HCT116 (cell line): ENCODE measurements at places on chromosomes 2 and 18. TPM values are rescaled to one million over a fixed set of nuclear protein-coding genes. Genes with fewer than 3 reads are reported as not detected.

DNA sequence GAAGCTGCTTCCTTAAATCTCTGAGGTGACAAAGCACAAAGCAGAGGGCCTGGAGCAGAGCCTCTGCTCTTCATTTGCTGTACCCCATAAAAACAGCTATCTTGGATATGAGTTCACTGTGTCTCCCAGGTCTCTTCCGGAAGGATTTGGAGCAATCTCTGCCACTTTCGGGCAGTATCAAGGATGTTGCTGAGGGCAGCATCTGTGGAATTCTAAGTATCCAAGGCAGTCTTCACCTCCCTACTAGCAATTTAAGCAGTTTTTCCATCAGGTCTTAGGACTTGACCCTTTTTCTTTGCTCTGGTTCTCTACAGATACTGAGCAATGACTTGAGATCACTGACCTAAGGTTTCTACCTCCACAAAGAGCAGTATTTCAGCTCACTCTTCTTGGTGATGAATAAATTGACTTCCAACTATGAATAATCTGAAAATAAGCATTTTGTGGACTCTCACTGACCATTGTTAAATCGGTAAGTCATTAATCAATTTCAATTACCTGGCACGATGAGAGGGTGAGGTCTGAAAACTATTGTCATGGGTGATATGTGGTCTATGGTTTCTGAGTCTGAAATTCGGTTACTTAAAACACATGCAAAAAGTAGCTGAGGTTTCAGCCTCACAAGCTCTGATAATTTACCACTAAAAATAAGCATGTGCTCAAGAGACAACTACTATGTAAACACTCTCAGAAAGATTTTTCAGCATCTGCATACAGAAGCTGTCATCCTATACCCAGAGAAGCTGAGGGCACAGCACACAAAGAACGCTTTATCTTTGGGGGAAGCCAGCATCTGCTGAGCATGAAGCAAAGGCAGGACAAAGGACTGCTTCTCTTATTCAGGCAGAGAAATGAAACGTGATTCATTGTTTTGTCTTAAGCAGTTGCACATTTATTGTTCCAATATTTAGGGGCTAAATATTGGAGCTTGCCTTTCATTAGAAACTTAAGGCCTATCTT lies 32.1 kb upstream of the SPATS2L start:
- no peak for DNase-seq

IDH1 gene
- 91.2 TPM for total RNA-seq

DNA sequence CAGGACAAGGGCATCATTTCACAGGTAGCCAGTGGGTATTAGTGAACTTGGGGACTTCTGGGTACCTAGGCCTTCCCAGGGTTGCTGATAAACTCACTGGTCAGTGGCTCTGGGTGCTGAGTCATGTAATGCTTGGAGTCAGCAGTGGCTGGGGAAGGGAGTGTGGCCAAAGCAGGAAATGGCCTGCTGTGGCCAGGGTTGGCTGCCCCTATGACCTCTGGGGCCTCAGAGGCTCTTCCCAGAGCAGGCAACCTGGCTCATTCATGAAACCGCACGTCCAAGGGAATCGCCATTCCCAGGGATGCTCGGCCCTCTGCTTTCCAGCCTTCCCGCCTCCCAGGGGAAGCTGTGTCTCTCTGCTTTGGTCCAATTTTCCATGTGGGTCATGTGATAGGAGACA lies 294.9 kb downstream of the DYSF start:
- DNase-seq = no peak

LYPD6 gene
- total RNA-seq = 3.0 TPM

GRCh38 chr2:23042216-23042906 lies 342.6 kb upstream of the KLHL29 start:
- DNase-seq = no peak

GRCh38 chr2:238521870-238522269 lies 95.1 kb downstream of the ASB1 start:
- DNase-seq = no peak

GRCh38 chr2:201263779-201264178 lies 3.4 kb downstream of the CASP8 start:
- DNase-seq = no peak

SIX3 gene
- total RNA-seq = 1.2 TPM

DNA sequence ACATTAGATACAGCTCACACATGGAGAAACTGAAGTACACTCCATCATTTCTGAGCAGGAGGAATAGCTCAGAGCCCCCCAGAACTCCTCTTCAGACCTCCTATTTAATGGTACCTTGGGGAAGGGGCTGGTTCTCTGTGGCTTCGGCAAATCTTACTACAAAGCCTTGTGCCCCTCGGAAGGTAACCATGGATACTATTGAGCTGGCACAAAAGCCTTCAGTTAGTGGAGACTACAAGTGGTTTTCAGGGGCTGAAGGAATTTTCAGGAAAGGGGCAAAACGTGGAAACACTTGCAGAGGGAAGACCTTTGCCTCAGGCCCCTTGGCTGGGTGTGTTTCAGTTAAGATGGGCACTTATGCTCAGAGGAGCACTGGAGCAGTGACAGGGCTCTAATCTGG lies 1.1 kb upstream of the FAM237A start:
- no peak for DNase-seq

ZNF385B gene
- 9.3 TPM for total RNA-seq

DNA sequence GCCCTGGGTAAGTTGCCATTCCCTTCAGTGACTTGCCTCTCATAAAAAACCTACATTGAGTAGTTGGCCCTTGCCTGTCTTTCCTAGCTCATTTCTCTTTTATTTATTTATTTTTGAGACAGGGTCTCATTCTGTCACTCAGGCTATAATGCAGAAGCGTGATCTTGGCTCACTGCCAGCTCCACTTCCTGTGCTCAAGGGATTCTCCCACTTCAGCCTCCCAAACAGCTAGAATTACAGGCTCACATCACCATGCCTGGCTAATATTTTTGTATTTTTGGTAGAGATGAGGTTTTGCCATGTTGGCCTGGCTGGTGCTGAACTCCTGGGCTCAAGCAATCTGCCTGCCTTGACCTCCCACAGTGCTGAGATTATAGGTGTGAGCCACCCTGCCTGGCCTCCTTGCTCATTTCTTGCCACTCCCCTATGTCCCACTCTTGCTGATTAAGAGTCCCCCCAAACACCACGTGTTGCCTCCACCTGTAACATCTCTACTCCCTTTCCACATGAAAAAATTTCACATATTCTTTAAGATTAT lies 12.6 kb downstream of the EVA1A start:
- no peak for DNase-seq

- DNase-seq = no peak
These were observed 34.3 kb downstream of the MAL start for GRCh38 chr2:95059656-95060370.

SH3BP4 gene
- total RNA-seq = 32.9 TPM

STARD6 gene
- not detected for total RNA-seq

PLGLB1 gene
- 1.3 TPM for total RNA-seq

CROCC2 gene
- total RNA-seq = not detected

SH3RF3 gene
- not detected for total RNA-seq

DNA sequence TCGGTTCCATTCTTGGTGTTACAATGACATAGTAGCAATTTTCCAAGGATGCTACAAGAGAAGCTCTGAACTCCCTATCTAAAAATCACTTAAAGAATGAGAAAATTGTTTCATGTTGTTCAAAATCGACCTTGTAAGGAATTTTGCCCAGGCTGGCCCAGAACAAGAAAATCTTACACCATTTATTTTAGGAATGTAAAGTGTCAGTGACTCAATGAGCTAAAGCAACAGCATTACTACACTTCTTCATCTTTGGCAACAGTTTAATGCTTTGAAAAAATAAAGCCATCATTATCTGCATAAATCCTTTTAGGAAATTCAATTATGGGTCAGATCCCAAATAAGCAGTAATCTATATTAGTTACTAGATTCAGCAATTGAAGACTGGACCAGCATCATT lies 38.6 kb downstream of the SLC25A12 start:
- no peak for DNase-seq

DNA sequence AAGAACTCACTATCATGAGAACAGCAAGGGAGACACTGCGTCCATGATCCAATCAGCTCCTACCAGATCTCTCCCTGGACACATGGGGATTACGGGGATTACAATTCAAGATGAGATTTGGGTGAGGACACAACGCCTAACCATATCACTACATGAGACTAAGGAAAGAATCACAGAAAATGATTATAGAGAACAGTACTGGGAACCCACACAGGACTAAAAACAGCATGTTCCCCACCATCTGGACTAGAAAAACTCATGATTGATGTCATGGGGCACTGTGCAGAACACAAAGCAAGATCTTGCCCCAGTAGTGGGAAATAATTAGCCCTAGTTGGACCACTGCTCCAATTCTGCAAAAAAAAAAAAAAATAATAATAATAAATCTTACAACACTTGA lies 63.5 kb downstream of the HIBCH start:
- DNase-seq = no peak

GRCh38 chr2:76985387-76986136 lies 536.6 kb downstream of the LRRTM4 start:
- no peak for DNase-seq

DNA sequence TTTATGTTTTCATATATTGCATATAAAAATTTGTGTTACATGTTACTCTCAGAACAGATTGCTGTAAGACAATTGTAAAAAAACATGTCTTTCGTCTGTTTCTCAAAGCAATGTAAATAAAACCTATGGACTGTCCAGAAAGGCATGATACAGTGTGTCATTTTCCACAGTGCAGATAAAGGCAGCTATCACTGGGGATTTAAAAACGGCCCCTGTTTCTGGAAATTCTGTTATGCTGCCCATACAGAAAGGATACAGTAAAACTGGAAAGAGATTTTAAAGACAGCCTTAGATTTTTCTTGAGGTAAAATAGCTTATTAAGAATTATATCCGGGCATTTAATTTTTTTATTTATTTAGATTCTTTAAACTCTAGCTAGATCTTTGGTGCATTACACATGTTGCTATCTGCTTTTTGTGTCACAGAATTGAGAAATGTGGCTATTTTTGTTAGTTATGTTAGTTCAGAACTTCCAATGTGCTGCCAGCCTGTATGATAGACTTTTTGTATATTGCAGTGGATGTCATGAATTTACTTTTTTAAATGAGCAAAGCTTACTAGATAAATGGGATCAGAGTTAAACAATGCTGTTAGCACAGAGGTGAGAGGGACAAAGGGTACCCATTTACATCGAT lies 859 bp upstream of the INO80D start:
- DNase-seq = no peak
